ENCODE measurements at places on chromosomes 7 and 10. TPM values are rescaled to one million over a fixed set of nuclear protein-coding genes. Genes with fewer than 3 reads are reported as not detected.

DNA sequence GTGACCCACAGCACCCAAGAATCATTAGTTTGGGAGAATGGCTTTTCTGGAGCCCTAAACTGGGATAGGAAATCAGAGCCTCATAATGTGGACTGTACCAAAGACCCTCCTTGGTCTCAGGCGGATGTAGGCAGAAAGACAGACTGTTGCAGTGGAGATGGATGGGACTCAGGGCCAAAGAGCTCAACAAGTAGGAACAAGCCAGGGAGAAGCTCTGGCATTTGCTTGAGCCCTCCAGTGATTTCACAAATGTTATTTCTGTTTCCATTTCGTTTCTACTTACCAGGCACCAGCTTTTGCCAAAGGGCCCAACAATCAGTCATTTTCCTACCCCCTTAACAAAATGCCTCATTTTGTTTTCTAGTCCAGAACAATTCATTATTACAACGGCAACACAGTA lies 762.7 kb downstream of the KCNMA1 start:
- DNase-seq = no peak

DNA sequence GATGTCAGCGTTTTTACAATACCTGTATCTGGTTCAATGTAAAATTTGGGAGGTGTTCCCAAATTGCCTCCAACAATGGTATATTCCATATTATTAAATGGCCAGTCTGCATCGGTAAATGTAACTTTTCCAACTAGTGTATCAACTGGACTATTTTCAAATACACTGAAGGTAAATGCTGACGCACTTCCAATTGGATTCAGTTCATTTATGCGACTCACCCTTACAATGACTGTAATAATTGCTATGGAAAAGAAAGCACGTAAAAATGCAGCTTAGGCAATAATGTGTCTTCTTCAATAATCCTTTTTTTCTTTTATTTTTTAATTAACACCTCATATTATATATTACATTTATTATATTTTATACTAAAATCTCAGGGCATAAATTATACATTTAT lies 209.1 kb downstream of the HGF start:
- no peak for DNase-seq

GRCh38 chr7:122987463-122987862 lies 8.0 kb downstream of the TAS2R16 start:
- DNase-seq = no peak

Gene TEX47
- polyA plus RNA-seq = not detected

Gene WNT16
- 0.05 TPM for polyA plus RNA-seq

All from renal cortex interstitium (tissue), 15 donors.